Right renal cortex interstitium (tissue), 3 donors: ENCODE measurements at places on chromosomes 5 and 9.

DNA sequence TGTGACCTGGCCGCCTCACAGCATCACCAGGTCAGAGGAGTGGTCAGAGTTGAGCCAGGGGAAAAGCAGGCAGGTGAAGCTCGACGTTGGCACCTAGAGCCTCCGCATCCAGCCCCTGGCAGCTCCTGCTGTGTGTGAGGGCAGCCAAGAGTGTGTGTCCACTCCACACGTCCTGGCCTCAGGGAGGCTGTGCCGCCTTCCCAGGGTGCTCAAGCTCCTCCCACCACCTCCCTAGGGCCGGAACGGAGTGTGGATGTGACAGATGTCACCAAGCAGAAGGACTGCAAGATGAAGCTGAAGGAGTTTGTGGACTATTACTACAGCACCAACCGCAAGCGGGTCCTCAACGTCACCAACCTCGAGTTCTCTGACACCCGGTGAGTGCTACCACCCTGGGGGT lies 72.5 kb downstream of the PHF2 start:
- DNase-seq = no peak

GRCh38 chr9:35661756-35662350 lies 3.1 kb downstream of the ARHGEF39 start:
- no peak for DNase-seq

DNA sequence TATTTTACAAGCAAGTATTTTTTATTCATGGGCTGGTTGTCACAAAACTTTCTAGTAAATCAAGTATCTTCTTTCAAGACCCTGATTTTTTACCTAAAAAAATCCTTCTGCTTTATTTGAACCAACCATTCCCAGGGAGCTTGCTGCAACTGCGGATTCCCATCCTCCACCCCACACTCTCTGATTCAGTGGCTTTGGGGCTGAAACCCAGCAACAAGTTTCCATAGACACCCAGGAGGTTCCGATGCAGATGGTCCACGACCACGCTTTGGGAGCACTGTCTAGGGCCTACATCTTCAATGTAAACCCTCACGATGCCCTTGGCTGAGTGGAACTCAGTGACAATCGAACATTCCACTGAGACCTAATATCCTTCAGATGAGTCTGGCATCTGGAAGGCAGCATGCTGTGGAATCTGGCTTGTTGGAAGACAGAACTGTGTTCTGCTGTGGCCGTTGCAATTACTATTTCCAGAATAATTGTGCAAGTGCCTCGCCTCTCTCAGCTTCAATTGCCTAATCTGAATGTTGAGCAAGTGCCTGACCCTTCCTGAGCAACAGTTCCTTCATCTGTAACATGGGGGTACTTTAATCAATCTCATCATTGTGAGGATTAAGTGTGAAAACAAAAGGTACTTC lies 105.1 kb downstream of the INSYN2B start:
- no peak for DNase-seq

DNA sequence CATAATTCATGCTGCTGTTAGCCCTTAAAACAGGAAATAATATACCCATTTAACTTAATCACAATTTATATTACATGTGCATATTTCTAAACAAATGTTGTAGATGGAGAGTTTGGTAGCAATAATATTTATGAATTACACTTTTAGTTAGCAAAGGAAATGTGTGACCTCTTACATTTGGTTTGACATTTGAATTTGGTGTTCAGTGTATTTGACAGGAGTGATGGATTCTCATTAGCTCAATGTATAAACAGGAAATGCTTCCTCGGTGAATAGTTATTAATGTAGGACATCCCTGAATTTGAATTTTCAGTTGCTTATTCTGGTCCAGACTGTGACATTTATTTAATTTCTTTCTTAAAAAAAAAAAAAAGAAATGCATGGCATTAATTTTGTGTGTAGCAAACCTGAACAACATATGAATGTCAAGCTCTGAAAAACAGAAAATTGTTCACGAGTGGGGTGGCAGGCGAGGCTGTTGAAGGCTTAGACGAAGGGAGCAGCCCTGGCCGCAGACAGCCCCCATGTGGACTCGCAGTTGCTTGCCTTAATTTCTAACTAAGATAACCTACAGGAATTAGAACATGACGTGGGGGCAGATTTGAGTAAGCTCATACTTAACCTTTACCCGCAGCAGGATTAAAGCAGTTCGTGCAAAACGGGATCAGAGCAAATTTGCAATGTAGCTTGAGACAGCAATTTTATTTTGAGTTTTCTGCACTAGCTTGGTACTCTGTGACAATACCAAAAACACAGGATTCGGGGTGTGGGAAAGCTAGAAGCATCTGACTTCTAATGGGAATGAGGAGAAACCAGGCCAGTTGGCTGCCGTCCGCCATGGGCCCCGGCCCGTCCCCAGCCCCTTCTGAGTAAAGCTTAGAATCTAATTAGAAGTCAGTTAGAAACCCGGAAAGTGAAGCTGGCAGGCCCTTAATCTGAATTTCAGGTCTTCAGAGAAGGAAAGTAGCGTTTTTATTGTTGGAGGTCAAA lies 134.3 kb downstream of the MACROH2A1 start:
- DNase-seq = no peak

- DNase-seq = no peak
Measured at GRCh38 chr5:173099461-173099860, 43.3 kb downstream of the CREBRF start.

DNA sequence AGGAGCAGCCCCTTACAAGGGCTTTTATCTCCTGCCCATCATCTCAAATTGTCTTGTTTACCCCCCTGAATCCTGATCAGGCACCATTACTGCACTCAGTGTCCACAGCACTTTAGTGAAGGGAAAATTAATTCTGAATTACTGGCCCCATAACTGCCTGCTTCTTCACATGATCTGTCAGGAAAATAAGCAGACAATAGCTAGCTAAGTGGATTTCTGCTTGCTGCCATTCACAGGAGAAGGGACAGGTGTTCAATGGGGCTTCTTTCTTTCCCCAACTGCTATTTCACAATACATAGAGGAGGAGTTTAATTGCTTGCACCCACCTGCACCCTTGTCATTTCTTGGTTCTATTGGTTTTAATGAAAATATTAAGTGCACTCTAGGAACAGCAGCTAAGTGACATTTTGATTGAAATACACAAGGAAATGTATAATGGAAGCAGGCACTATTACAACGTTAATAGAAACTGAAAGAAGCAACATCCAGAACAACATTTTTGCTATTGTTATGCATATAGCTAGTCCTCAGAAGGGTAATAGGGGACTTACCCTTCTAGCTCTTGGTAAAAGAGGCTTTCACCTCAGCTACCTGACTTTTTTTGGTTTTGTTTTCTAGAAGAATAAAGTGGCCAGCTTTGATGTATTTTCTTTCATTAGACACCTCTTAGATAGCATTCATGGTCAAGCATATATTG lies 599.3 kb upstream of the TLE4 start:
- no peak for DNase-seq

DNA sequence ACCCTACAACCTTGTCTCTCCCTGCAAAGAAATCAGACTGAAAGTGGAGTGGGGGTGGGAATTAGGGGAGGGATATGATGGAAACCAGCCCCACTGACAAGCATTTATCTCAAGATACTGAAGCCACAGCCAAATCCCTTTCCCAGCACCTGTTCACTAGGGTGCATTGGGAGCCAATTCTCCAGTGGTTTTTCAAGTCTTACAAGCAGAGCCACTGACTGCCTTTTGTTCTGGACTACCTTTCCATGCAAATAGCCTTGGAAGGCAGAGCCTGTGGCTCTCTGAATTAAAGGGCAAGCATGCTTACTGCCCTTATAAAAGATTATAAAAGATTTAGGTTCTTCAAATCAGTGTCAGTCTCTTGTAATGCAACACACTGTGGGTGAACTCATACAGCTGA lies 8.8 kb upstream of the GGTA1 start:
- DNase-seq = no peak

GRCh38 chr5:21145376-21145775 lies 1157.4 kb upstream of the CDH18 start:
- no peak for DNase-seq

DNA sequence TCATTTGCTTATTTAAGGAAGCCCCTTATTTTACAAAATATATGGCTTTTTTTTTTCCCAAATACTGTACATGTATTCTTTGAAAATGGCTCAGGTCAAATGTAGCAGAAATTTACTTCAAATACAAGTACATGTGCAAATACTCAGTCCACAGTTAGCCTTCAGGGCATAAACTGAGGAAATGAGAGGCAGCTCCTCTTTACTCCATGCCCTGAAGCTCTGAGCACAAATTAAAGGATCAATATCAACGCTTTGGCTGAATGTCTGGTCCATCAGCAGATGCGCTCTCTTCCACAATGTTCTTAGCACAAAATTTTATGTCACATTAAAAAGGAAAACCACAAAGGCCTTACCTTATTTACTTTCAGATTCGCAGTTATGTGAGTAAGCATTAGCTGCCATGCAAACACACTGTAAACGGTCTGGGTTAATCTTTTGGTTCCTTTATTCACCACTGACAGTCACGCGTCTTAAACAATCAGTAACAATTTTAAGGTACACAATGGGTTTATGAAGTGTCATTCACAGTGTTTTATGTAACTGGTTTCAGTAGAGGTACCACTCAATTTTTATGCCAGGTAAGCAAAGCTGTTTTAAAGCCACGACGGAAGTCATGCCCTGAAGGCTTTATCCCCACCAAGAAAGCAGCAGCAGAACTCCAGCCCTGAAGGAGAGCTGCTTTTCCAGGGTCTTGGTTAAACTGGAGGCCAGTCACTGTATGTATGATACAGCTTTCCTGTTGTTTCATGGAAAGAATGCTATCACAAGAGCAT lies 103.4 kb downstream of the OTULIN start:
- DNase-seq = no peak

- no peak for DNase-seq
Measured at GRCh38 chr9:5817862-5818261, 15.1 kb downstream of the ERMP1 start.

- DNase-seq = no peak
Measured at GRCh38 chr5:1765141-1765879, 34.3 kb downstream of the MRPL36 start.

DNA sequence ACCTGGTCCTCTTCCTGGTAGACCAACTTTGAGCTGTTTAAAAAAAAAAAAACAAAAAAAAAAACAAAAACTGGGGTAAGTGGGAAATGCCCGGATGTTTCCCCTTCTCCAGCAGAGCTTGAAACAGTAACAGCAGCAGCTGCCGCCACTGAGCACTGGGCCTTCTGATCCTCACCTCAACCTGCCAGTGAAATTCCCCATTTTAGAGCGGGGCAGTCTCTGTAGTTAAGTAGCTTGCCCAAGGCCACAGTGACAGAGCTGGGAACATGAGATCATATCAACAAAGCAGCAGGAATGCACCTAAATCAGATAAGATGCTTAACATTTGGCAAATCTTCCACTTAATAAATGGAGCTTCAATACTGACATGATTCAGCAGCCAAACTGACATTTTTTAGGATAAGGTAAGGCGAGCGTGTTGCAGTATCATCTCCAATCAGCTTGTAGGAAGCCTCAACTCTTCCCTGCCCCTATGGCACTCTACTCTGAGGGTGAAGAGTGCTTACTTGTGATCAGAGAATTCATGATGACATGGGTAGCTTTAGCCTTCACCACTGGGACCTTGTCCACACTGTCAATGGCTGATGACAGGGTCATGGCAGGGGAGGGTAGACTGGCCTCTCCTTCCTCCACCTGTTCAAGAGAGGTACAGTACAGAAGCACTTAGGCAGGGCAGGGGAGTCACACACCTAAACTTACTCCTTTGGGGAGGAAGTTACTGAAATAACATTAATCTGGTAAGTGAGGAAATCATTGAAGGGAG lies 9.3 kb downstream of the KIAA1191 start:
- DNase-seq = no peak

- DNase-seq = no peak
Measured at GRCh38 chr5:134106991-134107701, 7.3 kb upstream of the TCF7 start.
